ENCODE measurements at places on chromosomes 6 and 20. TPM values are rescaled to one million over a fixed set of nuclear protein-coding genes. Genes with fewer than 3 reads are reported as not detected.

Gene SLC22A16
- not detected for total RNA-seq

DNA sequence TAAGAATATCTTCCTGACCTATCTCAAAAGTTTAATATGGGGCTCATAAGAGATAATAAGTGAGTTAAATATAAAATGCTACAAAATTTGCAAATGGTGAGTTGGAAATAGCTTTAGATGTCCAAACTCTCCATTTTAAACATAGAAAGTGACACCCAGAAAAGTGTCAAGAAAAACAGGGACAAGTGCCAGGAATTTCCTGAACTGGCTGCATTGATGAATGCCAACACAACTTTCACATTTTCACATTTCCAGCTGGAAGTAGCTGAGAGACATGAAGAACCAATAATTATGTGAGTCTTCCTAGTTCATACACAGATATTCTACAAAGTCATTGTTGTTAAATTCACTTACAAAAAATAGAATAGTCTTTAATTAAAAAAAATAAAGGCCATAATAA is 38.6 kb upstream of the B3GAT2 start:
- no peak overlapping the region for H3K27ac ChIP-seq
- no peaks in the 10 kb centered on the region for H3K36me3 ChIP-seq
- no peak overlapping the region for H3K4me3 ChIP-seq
- H3K4me1 ChIP-seq, result no peaks in the 10 kb centered on the region
- no peak for DNase-seq
- H3K27me3 ChIP-seq, result peaks cover 10% of the 10 kb centered on the region

GRCh38 chr6:113394729-113395128 is 462.4 kb upstream of the MARCKS start:
- H3K27ac ChIP-seq, result no peak overlapping the region
- H3K36me3 ChIP-seq, result no peaks in the 10 kb centered on the region
- no peaks in the 10 kb centered on the region for H3K27me3 ChIP-seq
- H3K4me1 ChIP-seq, result no peaks in the 10 kb centered on the region
- no peak overlapping the region for H3K4me3 ChIP-seq
- DNase-seq, result no peak

DNA sequence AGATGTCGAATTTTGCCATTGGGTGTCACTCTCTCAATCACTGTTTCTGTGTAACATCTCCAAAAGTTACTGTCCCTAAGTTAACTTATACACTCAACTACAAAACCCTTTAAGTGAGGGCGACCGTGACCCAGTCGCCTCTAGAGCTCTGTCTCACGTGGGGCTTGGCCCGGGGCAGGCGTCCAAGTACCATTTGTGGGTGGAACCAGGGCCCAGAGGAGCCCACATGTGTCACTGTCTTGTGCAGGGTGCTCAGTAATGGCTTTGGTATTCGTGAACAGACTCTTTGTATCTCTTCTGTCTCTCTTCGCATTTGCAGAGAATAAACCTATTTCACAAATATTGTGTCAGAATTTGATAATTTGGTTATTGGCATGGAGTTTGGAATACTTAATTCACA is 109.9 kb upstream of the THBS2 start:
- H3K36me3 ChIP-seq, result no peaks in the 10 kb centered on the region
- no peak for DNase-seq
- no peaks in the 10 kb centered on the region for H3K27me3 ChIP-seq
- no peak overlapping the region for H3K4me3 ChIP-seq

DNA sequence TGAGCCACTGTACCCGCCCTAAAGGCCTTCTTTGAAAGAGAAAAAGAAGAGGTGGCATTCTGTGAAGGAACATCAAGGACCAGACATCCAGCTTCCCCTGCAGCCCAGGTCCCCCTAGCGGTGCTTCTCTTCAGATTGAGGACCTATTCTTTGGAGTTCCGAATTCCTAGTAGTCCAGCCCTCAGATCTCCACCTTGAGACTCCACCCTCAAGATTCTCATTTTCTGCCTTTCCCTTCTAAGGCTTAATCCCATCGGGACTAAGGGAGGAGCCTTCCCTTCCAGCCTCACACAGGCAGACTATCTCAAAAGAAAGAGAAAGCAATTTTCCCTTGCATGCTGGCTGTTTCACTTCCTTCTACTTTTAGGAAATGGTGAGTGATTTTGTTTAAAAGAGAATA is 32.5 kb downstream of the MUC22 start:
- no peak overlapping the region for H3K4me3 ChIP-seq
- H3K4me1 ChIP-seq, result no peaks in the 10 kb centered on the region
- H3K27ac ChIP-seq, result no peak overlapping the region

- no peaks in the 10 kb centered on the region for H3K27me3 ChIP-seq
- H3K36me3 ChIP-seq, result peaks cover 32% of the 10 kb centered on the region
- no peak overlapping the region for H3K27ac ChIP-seq
- no peak for DNase-seq
- H3K4me1 ChIP-seq, result peaks cover 58% of the 10 kb centered on the region
Observed at GRCh38 chr6:33431880-33432541, 12.1 kb downstream of the SYNGAP1 start.

DNA sequence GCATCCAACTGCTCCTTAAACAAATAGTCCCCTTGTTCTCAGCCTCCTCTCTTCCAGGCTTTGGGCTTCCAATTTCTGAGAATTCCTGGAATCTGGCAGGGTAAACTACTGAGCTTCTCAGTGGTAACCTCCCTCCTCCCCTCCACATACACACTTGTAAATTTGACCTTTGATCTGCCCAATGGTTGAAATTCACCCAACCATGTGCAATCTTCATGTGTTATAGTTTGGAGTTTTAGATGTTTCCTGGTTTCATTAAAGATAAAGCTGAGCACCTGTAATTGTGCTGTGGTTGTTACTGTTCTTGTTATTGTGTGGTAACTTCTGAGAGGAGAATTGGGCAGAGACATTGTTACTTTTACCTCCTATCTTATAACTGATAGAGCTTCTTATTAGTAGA is 328.4 kb downstream of the TPBG start:
- no peaks in the 10 kb centered on the region for H3K27me3 ChIP-seq
- no peak overlapping the region for H3K4me3 ChIP-seq
- H3K4me1 ChIP-seq, result no peaks in the 10 kb centered on the region
- H3K27ac ChIP-seq, result no peak overlapping the region

All from activated CD4-positive, alpha-beta memory T cell treated with anti-CD3 and anti-CD28 coated beads, Interleukin-2, amount 10 ng/mL, durations not matched to agents 7 days and 5 days (primary cell).